ENCODE measurements at places on chromosomes 6 and 20. TPM values are rescaled to one million over a fixed set of nuclear protein-coding genes. Genes with fewer than 3 reads are reported as not detected.

GRCh38 chr6:5275497-5275896, 14.2 kb downstream of the FARS2 start:
- no peak for DNase-seq

DNA sequence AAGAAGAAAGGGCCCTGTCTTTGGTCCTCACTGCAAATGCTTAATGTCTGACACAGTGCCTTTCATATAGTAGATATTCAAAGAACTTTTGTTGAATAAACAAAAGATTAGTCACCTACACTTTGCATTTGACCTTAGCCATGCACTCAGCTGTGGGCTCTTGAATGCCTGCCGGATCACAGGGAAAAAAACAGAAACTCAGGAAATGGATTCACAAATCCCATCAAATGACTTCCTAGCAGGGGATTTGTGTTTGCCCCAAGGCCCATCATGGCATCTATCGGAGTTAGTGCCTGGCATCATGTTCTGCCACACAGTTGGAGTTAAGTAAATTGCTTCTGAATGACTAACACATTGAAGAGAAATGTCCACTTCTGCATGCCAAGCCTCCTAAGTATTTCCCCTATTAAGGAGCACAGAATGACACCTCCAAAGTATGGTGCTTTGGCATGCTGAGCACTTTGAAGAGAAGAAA, 72.3 kb upstream of the DST start:
- no peak for DNase-seq

GRCh38 chr6:18820725-18821124, 433.6 kb downstream of the RNF144B start:
- DNase-seq, result peak; percentile 4

DNA sequence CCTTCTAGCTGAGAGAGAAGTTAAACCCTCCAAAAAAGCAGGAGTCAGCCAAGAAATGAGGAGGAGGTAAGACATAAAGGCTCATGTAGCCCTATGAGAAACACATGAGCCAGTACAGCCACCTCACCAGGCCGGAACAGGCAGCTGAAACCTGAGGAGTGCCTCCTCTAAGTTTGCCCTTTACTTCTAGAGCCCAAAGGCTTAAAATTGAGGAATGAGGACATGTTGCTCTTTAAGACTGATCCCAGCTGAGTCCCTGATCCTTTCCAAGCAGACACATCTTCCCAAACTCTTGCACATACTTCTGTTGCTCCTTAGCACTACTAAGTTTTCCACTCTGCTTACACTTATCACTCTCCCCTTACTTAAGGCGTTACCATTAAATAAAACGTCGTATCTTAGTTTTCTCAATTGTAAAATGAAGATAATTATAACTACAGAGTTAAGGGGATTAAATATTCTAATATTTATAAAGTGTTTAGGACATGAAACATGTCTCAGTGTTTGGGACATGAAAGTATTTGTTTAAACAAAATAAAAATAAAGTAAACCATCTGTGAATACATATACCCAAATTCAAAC, 124.0 kb downstream of the OGFRL1 start:
- no peak for DNase-seq

DNA sequence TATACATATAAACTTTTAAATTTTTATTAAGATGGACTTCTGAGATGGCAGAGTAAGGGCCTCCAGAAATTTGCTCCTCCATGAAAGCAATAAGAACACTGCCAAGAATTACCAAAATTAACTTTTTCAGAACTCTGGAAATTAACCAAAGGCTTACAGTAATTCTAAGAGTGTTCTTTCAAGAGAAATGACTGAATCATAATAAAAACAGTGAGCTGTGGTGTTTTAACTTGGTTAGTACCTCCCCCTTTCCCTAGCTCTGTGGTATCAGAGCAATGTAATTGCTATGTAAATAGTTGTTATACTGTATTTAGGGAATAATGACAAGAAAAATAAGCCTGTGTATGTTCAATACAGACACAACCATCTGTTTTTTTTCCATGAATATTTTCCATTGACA, 19.0 kb downstream of the HECA start:
- DNase-seq, result no peak

DNA sequence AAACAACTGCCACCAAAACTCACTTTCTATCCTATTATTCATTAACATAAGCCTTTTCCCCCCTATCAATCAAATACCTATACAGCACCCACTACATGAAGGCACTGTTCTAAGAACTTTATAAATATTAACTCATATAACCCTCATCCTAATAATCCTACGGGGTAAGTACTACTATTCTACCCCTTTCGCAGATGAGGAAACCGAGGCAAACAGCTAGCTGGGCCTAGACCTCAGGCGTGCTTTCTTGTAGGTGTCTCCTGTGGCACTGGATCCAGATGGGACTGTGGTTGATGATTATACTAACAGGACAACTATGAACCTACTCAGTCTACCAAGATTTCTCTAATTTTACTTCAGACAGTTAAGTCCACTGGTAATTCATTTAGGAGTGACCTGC, 131.6 kb downstream of the ZMYND8 start:
- no peak for DNase-seq

The DLK2 gene
- total RNA-seq, result 0.33 TPM

The PPP1R14C gene
- total RNA-seq, result 0.10 TPM

- no peak for DNase-seq
Measured at GRCh38 chr6:118468682-118469465, 79.2 kb upstream of the PLN start.
